ENCODE measurements at places on chromosomes 2 and 18. TPM values are rescaled to one million over a fixed set of nuclear protein-coding genes. Genes with fewer than 3 reads are reported as not detected.

- H3K36me3 ChIP-seq = no peaks in the 10 kb centered on the region
- no peak for DNase-seq
- no peaks in the 10 kb centered on the region for H3K4me1 ChIP-seq
- no peaks in the 10 kb centered on the region for H3K27me3 ChIP-seq
Measured at GRCh38 chr18:35029770-35030169, 11.4 kb upstream of the MAPRE2 start.

- H3K27ac ChIP-seq = no peak overlapping the region
- H3K27me3 ChIP-seq = no peaks in the 10 kb centered on the region
- no peaks in the 10 kb centered on the region for H3K4me1 ChIP-seq
- no peak overlapping the region for H3K4me3 ChIP-seq
Measured at GRCh38 chr18:67282796-67283195, 233.7 kb downstream of the DSEL start.

DNA sequence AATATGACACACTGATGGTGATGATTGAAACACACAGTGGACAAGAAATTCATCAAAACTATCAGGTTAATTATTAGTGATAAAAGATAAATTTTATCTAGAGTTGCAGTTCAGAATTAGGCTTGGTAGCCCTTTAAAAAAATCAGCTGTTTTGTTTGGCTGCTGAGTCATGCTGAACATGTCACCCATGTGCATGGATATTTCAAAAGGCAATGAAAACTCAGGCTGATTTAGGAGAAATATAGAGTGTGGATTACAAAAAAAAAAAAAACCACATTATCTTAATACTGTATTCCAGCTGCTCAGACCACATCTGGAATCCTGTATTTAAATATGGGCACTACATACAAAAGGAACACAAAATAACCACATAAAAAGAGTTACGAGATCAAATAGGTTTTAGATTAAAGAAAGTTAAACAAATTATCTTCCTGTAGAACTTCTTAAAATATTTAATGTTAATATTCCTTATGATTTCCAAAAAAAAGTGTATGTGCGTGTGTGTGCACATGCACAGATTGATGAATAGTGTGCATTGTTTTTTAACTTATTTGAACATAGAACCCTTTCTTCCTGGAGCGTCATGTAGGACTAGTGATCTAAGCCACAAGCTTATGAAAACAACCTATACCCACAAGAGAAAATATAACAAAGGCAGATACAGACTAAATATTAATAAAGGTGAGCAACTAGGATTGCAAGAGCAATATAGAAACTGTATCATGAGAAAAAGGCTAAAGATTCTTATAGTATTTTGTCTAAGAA lies 186.2 kb downstream of the STK39 start:
- no peaks in the 10 kb centered on the region for H3K4me1 ChIP-seq
- H3K4me3 ChIP-seq = no peak overlapping the region
- no peak overlapping the region for H3K27ac ChIP-seq

DNA sequence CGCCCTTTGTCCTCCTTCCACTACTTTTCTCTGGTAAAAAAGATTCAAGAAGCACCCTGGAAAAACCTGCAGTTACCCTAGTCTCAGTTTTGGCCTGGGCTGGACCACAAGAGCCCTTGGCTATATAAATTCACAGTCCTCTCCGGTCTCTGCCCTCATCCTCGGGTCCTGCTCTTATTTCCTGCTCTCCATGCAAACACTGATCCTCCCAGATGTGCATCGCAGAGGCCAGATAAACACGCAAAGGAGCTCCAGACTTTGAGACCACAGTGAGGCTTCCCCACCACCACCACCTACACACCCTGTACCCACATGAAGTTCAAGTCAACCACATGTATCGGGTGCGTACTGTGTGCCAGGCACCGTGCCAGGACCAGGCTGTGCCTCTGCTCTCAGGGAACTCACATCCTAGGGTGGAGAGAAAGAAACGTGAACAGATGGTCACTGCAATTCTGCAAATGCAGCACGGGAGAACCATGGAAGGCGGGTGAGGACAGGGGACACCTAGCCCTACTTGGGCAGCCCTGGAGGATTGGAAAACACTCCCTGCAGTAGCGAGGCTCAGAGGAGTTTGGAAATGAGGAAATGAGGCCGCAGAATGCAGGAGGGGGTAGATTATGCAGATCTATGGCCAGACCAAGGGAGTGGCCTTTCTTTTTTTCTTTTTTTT lies 7.4 kb downstream of the CTDSP1 start:
- peak overlapping the region; percentile 56 for H3K4me3 ChIP-seq
- H3K27me3 ChIP-seq = no peaks in the 10 kb centered on the region
- peaks cover 12% of the 10 kb centered on the region for H3K4me1 ChIP-seq
- DNase-seq = peak; percentile 8
- peak overlapping the region; percentile 43 for H3K27ac ChIP-seq
- no peaks in the 10 kb centered on the region for H3K36me3 ChIP-seq

DNA sequence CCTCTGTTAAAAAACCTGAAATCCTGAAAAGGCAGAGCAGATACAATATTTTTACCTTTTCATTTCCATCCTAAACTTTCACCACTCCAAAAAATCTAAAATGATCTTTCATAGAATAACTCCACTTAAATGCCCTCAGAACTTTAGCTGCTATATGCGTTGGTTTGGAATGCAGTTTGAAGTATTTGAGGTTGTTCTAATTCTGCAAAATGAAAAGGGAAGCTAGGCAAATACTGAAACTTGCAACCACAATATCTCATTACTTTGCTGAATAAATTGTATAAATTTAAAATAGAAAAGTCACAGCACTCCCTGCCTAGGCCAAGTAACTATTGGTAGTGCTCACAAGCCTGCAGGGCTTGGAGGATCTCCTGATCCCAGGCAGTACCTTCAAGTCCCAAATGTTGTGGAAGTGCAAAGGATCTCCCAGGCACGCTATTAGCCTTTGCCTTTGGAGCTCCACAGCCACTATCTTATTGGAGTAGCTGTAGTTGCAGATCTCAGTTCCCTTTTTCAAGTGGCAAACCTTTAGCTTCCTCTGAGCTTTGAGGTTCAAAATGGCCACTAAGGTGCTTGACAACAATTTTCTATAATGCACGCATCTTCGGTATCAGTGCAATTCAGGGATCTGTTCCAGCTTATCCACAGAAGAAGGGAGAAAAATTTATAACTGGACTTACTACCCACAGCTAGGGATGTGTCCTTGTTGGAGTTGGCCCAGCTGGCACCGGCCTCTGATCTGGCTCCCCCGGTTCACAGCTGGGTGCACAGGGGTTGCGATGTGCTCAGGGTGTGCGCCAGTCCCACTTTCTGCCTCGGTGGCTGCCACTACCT lies 43.4 kb upstream of the ANKRD62 start:
- no peak overlapping the region for H3K4me3 ChIP-seq
- no peaks in the 10 kb centered on the region for H3K4me1 ChIP-seq
- H3K27ac ChIP-seq = no peak overlapping the region
- H3K36me3 ChIP-seq = no peaks in the 10 kb centered on the region

- H3K4me3 ChIP-seq = peak overlapping the region; percentile 47
- H3K27ac ChIP-seq = no peak overlapping the region
- H3K36me3 ChIP-seq = no peaks in the 10 kb centered on the region
- H3K4me1 ChIP-seq = peaks cover 6% of the 10 kb centered on the region
Measured at GRCh38 chr2:240832205-240832727, 12.2 kb upstream of the KIF1A start.

- no peak for DNase-seq
- H3K36me3 ChIP-seq = no peaks in the 10 kb centered on the region
- no peaks in the 10 kb centered on the region for H3K27me3 ChIP-seq
- peaks cover 3% of the 10 kb centered on the region for H3K4me1 ChIP-seq
Measured at GRCh38 chr18:74996996-74997395, 211.9 kb downstream of the PTGR3 start.

- H3K4me1 ChIP-seq = no peaks in the 10 kb centered on the region
- H3K4me3 ChIP-seq = no peak overlapping the region
- DNase-seq = no peak
- H3K36me3 ChIP-seq = no peaks in the 10 kb centered on the region
Measured at GRCh38 chr2:102313025-102313424, 1.7 kb downstream of the IL1RL1 start.

DNA sequence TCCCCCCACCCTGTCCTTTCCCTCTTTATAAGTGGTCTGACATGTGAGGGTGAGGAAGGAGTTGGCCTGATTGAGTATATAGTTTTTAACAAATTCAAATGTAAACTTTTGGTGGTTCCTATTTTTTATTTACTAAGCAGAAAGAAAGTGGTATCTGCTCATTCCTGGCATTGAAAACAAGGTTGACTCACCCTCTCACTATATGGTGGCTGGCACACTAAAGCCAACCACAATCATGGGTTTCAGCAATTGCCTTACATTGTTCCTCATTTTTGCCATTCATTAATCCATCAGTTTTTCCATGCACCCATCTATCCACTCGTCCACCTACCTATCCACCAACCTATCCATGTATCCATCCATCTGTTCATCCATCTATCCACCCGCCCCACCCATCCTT lies 75.4 kb upstream of the IGFBP5 start:
- H3K4me1 ChIP-seq = peaks cover 29% of the 10 kb centered on the region
- DNase-seq = no peak
- no peak overlapping the region for H3K4me3 ChIP-seq

DNA sequence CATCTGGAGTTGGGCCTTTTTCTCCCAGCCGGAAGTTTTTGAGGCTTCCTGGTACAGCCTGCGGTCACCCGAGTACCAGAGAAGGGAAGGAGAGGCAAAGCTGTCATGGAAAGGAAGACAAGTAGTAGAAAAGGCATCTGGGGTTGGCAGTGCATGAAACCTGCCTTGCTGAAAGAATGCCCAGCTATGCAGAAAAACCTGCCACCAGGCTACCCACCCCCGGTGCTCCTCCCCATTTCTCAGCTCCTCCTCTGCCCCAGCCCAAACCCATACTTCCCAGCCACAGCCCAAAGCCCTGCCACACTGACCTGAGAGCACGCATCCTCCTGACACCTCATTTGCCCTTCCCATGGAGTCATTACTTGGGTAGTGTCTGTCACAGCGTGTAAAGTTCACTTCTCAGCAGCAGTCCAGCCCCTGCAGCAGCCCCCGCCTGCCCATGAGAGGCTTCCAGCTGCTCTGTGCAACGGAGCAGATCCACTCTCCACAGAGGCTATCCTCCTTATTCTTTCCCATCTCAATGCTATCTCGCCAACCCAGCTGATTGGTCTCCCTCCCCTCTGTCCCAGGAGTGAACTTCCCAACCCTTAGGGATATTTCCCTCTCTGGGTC lies 40.4 kb upstream of the MAL start:
- no peaks in the 10 kb centered on the region for H3K36me3 ChIP-seq
- H3K27me3 ChIP-seq = no peaks in the 10 kb centered on the region
- no peak for DNase-seq
- H3K27ac ChIP-seq = no peak overlapping the region
- no peak overlapping the region for H3K4me3 ChIP-seq

DNA sequence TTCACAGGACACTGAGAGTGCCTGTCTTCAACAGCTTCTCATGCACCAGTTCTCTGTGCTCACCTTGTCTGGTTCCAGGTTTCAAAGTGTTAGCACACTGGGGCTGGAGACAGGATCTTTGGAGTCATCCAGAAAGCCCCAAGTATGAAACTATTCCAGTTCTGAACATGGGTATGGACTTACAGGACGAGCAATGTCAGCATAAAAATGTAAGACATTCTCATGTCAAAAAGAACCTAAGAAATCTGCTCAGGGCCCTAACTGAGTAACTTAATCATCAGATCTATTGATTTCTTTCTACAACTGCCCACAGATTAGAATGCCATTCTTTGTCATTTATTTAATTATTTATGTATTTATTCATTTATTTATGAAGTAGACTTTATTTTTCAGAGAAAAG lies 184.5 kb downstream of the AGPS start:
- no peaks in the 10 kb centered on the region for H3K36me3 ChIP-seq
- H3K27ac ChIP-seq = no peak overlapping the region
- peaks cover 3% of the 10 kb centered on the region for H3K4me1 ChIP-seq
- H3K4me3 ChIP-seq = no peak overlapping the region
- no peak for DNase-seq

- no peaks in the 10 kb centered on the region for H3K27me3 ChIP-seq
- no peak overlapping the region for H3K4me3 ChIP-seq
- H3K36me3 ChIP-seq = no peaks in the 10 kb centered on the region
- peaks cover 5% of the 10 kb centered on the region for H3K4me1 ChIP-seq
- no peak for DNase-seq
- no peak overlapping the region for H3K27ac ChIP-seq
Measured at GRCh38 chr2:50777954-50778353, 254.0 kb downstream of the NRXN1 start.

- H3K36me3 ChIP-seq = no peaks in the 10 kb centered on the region
- H3K4me1 ChIP-seq = peaks cover 10% of the 10 kb centered on the region
Measured at GRCh38 chr2:130891966-130892365, 55.3 kb downstream of the ARHGEF4 start.

- H3K4me1 ChIP-seq = no peaks in the 10 kb centered on the region
- no peak for DNase-seq
- H3K36me3 ChIP-seq = no peaks in the 10 kb centered on the region
- H3K27ac ChIP-seq = no peak overlapping the region
- no peak overlapping the region for H3K4me3 ChIP-seq
- no peaks in the 10 kb centered on the region for H3K27me3 ChIP-seq
Measured at GRCh38 chr2:11701751-11702301, 31.8 kb upstream of the NTSR2 start.

- H3K4me1 ChIP-seq = peaks cover 7% of the 10 kb centered on the region
- no peak overlapping the region for H3K4me3 ChIP-seq
- H3K27me3 ChIP-seq = no peaks in the 10 kb centered on the region
- no peak overlapping the region for H3K27ac ChIP-seq
Measured at GRCh38 chr2:215831296-215831913, 181.9 kb downstream of the MREG start.

- H3K27ac ChIP-seq = no peak overlapping the region
- DNase-seq = peak; percentile 57
- H3K27me3 ChIP-seq = peaks cover 100% of the 10 kb centered on the region
- H3K4me1 ChIP-seq = peaks cover 19% of the 10 kb centered on the region
- H3K36me3 ChIP-seq = no peaks in the 10 kb centered on the region
- no peak overlapping the region for H3K4me3 ChIP-seq
Measured at GRCh38 chr2:219058541-219059374, 2.0 kb downstream of the IHH start.

GRCh38 chr18:50622865-50623393 lies 63.0 kb downstream of the MAPK4 start:
- no peaks in the 10 kb centered on the region for H3K36me3 ChIP-seq
- H3K27ac ChIP-seq = no peak overlapping the region
- no peaks in the 10 kb centered on the region for H3K27me3 ChIP-seq
- no peak overlapping the region for H3K4me3 ChIP-seq

DNA sequence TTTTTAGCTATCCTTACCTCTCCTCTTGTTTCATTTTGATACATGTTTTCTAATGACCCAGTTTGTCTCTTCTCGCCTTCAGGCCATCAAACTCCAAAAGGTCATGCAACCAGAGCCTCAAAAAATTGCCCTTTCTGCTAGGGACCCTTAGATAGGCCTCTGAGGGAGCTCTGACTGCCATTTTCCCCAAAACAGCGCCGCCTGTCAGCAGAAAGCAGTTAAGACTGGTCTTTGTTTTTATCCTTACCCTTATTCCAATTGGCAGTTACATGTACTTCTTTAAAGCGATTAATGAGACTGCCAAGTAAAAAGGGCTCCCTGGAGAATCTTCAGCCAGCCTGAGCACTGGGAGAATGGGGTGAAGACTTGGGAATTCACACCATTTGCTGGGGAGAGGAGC lies 55.1 kb upstream of the RIT2 start:
- no peaks in the 10 kb centered on the region for H3K4me1 ChIP-seq
- no peak overlapping the region for H3K27ac ChIP-seq
- H3K36me3 ChIP-seq = no peaks in the 10 kb centered on the region
- no peak overlapping the region for H3K4me3 ChIP-seq
- H3K27me3 ChIP-seq = no peaks in the 10 kb centered on the region

Gene TNFRSF11A
- total RNA-seq = 1.1 TPM

Gene SKA1
- 57.2 TPM for total RNA-seq

Gene COPS8
- 196 TPM for total RNA-seq

Gene GLI2
- 9.4 TPM for total RNA-seq

Gene C2orf69
- total RNA-seq = 33.0 TPM

Gene ABHD1
- 0.65 TPM for total RNA-seq

Gene LOXHD1
- total RNA-seq = not detected

Gene SLC19A3
- total RNA-seq = 0.96 TPM

Gene EVX2
- not detected for total RNA-seq

Measured in neural progenitor cell (in vitro differentiated cells).